Stimulated activated naive CD8-positive, alpha-beta T cell treated with anti-CD3 and anti-CD28 coated beads, Interleukin-15, Interleukin-2, amounts not matched to agents 100 U/mL and 50 U/mL, for 24 hours (primary cell): ENCODE measurements at places on chromosomes 5 and 9.
A peak's percentile ranks its signal among the peaks of the same experiment; 100 is the strongest.

DNA sequence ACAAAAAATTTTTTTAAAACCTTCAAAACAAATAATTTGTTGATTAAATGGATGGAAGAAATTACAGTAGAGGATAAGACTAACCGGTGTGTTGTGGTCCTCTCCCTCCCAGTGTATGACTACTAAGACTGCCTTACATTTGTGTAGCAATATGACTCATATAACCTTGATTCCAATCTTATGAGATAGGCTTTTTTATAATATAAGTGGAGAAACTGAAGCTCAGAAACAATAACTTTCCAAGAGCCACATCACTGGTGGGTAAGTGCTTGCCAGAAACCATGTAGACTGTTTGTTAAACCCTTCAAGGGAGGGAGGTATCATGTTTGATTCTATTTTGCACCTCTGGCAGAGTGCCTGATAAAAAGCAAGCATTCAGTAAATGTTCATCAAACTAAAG lies 47.5 kb downstream of the NLN start:
- no peak for DNase-seq

DNA sequence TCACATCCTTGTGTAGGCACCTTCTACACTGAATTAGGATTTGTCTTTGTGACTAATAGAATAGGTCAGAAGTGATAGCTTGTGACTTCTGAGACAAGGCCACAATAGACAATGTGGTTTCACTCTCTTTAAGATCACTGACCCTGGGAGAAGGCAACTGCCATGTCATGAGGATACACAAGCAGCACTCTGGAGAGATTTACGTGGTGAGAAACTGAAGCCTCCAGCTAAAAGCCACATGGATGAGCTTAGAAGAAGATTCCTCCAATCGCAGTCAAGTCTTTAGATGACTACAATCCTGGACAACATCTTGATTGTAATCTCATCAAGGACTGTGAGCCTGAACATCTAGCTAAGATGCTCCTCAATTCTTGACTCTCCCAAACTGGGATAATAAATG lies 206.6 kb downstream of the ESM1 start:
- no peak for DNase-seq

DNA sequence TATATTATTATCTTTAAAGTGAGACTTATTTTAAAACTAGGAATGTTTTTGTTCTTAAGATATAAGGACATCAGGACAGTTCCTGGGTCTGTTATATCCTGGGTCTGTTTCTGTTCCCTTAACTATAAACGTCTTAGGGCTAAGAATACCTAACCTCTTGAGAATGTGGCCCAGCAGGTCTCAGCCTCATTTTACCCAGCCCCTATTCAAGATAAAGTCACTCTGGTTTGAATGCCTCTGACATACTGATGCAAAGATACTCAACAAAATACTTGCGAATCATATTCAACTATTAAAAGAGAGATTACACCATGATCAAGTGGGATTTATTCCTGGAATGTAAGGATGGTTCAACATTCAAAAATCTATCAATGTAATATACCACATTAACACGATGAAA lies 51.0 kb downstream of the STK10 start:
- DNase-seq, result no peak

- no peak for DNase-seq
Measured at GRCh38 chr9:134460206-134460605, 134.0 kb downstream of the RXRA start.

GRCh38 chr9:36728651-36729520 lies 156.2 kb downstream of the MELK start:
- DNase-seq, result peak; percentile 82

GRCh38 chr5:54234304-54234933 lies 76.0 kb downstream of the ARL15 start:
- no peak for DNase-seq

DNA sequence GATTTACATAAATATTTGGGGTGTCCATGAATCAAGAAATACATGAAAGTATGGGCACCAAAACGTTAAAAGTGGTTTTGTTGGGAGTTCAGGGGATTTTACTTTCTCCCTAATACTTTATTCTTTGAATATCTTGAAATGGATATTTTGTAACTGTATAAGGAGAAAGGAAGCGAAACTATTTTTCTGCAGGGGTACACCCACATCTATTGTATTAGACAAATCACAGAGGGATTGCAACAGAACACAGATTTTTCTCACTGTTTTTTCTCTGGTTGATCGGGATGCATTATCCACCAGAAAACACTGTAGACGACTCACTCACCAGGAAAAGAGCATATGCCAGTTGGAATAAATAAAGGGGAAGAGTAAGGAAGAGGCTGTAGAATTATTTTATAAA lies 1.2 kb upstream of the RABGAP1 start:
- no peak for DNase-seq

DNA sequence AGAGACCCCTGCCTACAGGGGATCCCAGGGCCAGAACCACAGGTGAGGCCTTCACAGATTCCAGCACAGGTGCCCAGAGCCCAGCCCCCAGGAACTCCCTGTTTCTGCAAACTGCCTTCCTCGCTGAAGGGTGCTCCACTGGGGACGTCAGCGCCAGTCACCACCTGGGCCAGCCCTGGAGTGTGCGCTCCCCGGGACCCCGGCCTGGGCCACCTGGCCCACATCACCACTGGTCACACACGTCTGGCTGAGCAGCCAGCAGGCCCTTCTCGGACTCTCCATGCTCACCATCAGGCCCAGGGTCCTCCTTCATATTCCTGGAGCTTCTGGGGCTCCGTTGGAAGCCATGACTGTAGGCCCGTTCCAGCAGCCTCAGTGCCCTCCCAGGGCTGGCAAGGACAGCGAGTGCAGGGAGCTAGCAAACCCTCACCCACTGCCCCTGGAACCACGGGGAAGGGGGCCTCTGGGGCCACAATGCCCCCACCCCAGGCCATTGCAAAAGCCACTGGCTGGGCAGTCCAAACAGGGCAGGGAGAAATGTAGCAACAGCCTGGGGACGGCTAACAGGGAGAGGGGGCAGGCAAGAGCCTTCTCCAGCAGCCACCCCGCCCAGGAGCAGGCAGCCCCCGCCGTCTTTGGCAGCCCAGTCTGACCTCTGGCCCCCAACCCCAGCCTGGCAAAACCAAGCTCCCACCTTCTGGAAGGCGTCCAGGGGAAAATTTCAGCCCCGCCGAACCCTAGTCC lies 1.3 kb downstream of the AGPAT2 start:
- no peak for DNase-seq

DNA sequence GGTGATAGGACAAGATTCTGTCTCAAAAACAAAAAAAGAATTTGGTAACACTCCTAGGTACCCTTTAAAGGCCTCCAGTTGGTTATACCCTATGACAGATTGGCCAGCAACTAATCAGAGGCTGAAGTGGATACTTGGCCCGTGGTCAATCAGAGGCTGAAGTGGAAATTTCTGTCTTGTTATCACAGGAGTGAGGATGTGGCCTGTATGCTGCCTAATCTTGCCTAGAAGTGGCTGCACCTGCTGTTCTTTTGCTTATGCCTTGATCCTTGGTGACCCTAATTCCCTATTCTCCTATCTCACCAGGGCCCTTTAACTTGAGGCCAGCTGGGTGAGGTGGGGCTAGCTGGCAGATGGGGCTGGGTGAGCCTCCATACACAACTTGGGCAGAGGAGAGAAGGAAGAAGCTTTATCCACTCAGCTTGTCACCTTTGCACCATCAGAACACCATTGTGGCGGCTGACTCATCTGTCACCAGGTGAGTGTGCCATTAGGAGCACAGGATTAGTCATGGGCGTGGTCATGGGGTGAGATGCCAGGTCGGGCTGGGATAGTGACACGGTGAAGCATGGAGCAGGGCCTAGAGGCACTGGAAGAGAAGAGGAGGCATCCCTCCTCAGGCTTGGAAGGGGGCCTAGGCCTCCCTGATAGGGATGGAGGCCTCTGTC lies 41.5 kb downstream of the SAR1B start:
- peak; percentile 56 for DNase-seq

DNA sequence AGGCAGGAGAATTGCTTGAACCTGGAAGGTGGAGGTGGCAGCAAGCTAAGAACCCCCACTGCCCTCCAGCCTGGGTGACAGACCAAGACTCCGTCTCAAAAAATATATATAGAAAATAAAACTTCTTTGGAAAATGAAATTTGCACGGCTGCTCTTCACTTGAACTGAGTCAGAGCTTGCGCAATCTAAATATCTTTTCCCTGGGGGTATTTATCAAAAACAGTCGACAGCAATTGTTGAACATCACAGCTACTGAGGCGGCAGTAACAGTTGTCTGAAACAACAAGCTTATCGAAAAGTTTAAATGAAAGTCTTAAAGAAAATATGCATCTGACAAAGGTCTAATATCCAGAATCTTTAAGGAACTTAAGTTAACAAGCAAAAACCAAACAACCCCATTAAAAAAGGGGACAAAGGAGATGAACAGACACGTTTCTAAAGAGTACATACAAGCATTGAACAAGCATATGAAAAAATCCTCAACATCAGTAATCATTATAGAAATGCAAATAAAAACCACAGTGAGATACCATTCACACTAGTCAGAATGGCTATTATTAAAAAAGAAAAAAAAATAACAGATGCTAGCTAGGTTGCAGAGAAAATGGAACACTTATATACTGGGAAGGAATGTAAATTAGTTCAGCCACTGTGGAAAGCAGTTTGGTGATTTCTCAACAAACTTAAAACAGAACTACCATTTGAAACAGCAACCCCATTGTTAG lies 153.6 kb upstream of the CDH9 start:
- no peak for DNase-seq

GRCh38 chr9:102049586-102050246 lies 311.3 kb upstream of the GRIN3A start:
- DNase-seq, result no peak

- DNase-seq, result no peak
Measured at GRCh38 chr9:109950710-109951443, 170.9 kb downstream of the PALM2AKAP2 start.

DNA sequence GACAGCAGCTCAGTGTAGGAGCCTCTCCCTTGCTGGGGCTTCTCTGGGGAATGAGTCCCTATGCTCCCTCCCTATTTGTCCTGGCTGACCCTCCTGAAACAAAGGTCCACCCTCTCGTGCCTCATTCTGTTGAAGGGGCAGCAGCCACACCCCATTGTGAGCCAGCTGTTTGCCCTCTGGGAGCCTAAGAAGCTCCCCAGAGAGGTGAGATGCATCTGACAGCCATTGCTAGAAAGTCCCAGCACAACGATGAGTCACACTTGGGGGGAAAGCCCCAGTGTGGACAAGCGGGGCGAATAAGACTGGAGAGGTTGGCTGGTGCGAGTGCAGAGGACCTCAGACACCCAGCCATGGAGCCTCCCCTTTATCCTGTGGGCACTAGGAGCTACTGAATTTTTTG lies 101.4 kb downstream of the PPARGC1B start:
- DNase-seq, result peak; percentile 67

DNA sequence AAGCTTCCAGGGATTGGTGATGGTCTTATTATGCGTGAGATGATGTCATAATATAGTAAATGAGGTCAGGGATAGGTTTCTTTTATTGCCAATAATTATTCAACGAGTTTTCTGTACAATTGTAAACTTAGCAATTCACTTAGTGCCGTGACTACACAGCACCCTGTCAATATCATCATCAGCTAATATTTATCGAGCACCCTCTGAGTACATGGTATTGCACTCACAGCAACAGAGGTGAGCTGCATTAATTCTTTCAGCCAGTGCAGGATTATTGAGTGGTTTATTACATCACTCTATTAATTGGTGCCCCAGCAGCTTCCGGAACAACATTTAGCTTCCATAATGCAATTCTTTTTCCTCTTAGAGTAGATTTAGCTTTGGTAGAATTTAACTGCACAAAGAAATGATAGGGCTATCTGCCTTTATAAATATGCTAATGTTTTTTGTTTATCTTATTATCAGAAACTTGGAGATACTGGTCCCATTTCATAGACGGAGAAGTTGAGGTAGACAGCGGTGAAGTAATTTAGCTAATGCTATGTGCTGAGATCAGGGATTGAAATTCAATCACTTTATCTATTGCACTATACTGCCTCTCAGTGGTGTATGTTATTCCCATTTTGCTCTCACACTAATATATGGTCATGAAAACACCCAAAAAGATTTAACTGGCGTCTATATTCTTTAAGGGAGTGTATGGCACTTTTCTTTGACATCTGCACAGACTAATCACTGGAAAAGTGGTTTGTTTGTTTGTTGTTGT lies 726.1 kb upstream of the WWC1 start:
- no peak for DNase-seq

DNA sequence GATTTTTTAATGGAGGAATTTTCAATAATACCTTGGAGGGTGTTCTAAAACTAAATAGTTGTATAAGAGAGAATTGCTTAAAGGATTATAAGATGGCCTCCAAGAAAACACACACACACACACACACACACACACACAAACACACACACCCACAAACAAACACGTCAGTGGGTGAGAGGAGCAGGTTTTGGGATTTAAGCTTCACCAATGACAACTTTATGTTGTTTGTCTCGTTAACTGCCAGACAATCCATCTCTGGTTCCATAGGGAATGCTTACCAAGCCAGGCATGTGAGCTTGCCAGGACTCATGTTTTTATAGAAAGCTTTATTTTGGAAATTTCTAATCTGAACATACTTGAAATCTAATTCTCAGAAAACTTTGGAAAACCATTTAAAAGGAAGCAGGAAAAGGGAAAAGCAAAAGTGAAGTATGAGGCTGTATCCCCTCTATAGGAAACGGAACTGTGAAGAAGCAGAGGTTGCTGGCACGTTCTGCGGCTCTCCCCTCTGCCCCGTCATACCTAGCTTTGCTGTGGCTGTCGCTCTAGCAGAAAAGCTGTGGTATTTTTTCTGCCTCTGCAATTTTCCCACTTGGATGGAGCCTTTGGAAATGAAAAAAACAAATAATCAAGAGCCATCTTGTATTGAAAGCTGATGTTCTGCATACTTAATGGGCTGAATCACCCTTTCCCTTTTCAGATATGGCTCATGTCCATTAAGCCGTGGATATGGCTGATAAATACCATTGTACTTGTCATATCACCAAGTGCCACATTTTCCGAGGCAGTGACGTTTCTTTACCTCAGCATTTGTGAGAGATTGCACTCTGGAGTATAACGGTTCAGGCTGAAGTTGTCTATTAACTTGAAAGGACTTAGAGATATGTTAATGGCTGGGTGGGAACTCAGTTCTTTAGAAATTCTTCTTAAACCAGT lies 112.7 kb downstream of the NTRK2 start:
- no peak for DNase-seq

DNA sequence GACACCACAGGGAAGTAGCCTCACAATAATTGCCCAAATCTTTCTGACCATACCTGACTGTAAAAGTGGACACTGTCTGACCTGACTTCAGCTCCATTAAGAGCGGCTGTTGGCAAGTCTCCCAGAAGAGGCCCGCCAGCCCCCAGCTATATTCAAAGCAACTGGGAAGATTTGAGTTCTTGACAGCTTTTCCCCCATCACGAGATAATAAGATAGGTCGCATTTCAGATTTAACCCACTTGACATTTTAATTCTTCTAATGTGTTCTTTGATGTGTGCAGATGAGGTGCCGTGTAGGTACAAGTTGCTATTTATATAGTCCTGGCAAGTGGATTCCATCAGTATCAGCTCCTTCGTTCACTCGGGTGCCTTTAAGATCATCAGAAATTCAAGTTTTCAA lies 345.7 kb downstream of the DRD1 start:
- no peak for DNase-seq

DNA sequence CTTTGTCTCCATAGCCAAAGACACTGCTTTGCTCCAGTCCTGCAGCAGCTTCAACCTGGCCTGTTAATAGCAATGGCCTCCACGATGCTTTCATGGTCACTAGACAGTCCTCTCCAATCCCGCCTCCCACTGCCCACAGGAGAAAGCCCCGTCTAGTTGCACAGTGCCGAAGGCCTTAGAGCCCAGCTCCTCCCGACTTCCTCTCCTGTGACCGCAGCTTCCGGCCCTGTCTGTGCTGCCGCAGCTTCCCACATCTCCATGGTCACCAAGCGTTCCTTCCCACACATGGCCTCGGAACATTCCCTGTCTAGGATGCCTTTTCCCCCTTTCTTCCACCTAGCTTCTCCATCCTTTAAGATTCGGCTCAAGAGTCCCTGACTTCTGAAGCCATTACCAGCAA lies 23.4 kb downstream of the PCA3 start:
- DNase-seq, result no peak
